Diencephalon (tissue), 1 donor: ENCODE measurements at places on chromosomes 12 and 14. TPM values are rescaled to one million over a fixed set of nuclear protein-coding genes. Genes with fewer than 3 reads are reported as not detected.

The TAS2R30 gene
- 9.5 TPM for total RNA-seq

The BDKRB2 gene
- total RNA-seq: 0.69 TPM

The CLEC7A gene
- 2.1 TPM for total RNA-seq

The GALNT9 gene
- 28.6 TPM for total RNA-seq

The VTI1B gene
- total RNA-seq: 57.0 TPM

The LRRK2 gene
- 14.3 TPM for total RNA-seq

The PDZRN4 gene
- 60.0 TPM for total RNA-seq

The COX8C gene
- not detected for total RNA-seq
